Left cardiac atrium (tissue), 4 donors: ENCODE measurements at places on chromosomes 11 and 22. TPM values are rescaled to one million over a fixed set of nuclear protein-coding genes. Genes with fewer than 3 reads are reported as not detected.

DNA sequence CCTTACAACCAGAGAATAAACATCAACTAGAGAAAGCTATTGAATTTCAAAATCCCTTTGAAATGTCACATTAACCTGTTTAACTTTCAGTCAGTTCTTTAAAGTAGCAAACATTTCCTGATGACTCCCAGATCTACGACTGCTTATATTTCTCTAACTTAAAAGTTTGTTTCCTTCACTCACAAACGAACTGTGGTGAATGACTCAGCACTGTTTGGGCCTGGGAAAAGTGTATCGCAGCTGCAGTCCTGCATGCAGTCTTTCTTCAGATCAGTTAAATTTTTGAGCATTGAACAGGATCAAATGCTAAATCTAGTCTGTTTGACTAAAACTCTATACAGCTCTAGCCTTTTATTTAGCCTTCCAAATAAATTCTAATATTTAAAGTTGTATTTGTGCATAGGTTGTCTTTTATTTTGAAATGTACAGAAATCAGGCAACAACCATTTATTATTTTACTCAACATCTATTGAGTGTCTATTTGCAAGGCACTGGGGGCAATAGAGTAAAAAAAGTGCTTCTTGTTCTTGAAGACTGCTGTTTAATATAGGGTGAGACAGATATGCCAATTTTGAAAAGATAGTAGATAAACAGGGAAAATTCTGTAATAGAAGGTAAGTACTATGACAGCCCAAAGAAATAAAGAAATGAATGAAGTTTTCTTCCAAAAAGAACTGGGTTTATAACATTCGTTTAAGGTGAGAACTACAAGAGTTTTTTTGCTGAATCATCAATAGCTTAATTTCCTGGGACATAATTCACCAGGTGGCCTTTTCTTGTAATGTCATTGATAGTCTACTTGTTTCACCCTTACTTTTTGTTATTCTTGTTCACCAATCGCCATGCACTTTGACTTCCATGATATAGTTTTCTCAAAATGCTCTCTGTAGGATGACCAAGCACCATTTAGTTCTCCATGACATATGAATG, 235.4 kb downstream of the METTL15 start:
- no peak for DNase-seq

GRCh38 chr22:47094861-47095330, 332.4 kb downstream of the TBC1D22A start:
- DNase-seq = no peak

DNA sequence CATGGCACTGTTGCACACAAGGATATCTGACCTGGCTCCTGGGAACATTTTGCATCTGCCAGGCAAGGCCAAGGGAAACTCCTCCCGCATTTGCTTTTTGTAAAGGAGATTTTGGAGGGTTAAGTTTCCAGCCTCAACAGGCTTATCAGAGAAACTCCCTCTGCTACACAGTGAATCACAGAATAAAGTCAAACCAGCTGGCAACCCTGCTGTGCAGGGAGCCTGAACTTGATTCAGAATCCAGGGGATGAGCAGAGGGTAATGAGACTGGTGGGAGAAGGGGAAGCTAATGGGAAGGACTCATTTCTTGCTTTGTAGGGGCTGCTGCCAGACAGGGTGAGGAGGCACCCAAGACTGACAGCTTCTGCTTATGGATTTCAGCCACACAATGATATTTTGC, 185.3 kb upstream of the ISX start:
- no peak for DNase-seq

GRCh38 chr11:62917906-62918502, 3.2 kb downstream of the CHRM1 start:
- no peak for DNase-seq

- DNase-seq = no peak
These were observed 4.9 kb downstream of the CRYAB start for GRCh38 chr11:111906680-111907079.

GRCh38 chr22:50696251-50696798, 23.7 kb downstream of the SHANK3 start:
- no peak for DNase-seq

GRCh38 chr11:68398995-68399851, 61.3 kb upstream of the PPP6R3 start:
- peak; percentile 75 for DNase-seq

DNA sequence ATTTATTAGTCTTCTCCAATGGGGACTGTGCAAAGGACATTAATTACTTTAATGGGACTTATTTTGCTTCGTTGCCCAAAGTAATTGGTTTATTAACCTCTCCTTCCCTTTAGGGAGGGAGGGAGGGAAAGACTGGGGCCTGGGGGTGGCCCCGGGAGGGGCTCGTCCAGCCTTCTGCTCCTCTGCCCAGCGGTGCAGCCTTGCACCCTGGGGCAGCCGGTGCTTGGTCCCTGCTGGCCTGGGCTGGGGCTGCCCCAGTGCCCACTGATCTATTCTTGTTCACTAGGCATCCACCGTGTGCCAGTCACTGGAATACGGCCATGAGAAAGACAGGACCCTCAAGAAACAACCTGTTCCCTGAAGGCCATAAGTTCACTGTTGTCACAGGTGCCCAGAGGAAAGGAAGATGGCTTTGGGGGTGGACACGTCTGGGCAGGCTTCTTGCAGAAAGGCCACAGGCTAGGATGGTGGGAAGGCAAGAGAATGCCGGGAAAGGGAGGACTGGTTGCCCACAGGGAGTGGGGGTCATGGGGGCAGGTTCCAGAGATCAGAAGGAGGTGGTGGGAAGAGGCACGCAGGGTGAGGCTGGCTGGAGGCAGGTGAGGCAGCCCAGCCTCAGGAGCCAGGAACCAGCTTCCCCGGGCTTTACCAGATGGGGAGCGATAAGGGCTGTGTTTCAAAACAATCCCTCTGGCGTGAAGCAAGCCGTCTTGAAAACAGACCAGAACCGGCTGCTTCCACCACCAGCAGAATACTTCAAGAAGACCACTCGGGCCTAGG, 47.6 kb upstream of the KCNQ1OT1 start:
- DNase-seq = no peak

GRCh38 chr22:19872779-19873137, 18.1 kb upstream of the GNB1L start:
- no peak for DNase-seq

DNA sequence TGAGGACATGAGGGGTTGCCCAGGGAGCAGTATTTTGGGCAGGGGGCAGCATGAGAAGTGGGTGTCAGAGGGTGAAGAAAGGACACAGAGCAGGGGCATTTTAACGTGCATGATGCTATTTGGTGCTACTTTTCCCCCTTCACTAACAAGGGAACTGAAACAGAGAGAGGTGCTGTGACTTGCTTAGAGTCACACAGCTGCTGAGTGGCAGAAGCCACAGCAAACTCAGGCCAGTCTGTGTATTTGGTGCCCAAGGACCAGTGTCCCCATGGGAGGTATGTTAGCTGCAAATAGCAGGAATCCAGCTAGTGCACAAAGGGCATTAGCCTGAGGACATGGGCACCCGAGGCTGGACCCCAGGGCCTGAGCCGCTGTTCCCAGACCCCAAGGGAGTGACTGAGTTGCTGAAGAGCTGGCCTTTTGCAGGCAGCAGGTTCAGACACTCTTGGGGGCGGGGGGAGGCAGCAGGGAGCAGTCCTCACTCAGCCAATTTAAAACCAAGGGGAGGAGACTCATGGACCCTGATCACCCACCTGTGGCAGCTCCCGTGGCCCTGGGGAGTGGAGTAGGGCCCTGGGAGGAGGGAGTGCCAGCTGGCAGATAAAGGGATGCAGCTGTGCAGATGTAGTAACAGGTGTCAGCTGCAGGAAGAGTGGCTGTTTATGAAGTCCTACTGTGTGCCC, 14.6 kb downstream of the PARVG start:
- DNase-seq = no peak

- DNase-seq = no peak
These were observed 21.9 kb upstream of the PARVG start for GRCh38 chr22:44158816-44159215.

DNA sequence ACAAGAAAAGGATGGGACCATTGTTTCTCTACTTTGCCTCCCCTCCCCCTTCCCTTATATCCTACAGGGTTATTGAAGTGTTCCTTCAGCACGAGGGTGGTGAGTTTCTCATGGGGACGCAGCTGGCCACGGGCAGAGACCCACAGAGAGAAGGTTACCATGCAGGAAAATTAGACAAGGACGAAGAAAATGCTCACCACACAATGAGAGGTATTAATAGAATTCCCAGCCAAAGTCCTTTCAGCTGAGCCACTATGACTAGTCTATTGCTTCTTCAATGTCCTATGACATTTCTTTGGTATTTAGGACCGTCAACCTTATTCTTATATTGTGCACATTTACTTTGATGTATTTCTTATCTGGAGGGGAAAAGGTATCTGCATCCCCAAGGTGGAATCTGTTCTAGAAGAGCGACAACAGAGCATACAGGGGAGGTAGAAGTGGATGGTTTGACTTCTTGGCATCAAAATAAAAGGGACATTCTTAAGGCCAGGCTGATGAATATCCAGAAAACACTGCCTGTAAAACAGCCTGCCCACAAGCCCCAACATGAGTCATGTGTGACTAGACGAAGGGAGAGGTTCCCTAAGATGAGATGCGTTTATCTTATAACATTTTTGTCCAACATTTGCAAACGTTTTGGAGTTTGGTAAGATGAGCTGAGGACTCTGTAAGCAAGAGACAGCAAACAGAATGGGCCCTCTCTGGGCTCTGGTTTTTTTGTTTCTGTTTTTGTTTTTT, 209.8 kb upstream of the NARS2 start:
- DNase-seq = no peak

DNA sequence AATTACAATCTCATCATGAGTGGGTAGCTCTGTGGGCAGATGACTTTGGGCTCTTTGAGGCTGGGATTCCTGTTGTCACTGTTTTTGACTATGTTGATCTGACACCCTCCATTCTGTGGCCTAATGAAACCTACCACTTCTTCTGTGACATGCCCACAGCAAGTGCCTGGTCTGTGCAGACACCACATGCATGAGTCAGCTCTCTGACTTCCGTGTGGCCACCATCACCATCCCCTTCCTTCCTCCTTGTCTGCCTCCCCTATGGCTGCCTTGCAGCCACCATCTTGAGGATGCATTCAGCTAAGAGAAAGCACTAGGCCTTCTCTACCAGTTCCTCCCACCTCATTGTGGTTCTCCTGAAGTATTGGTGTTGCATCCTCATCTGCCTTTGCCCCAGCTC, 15.3 kb upstream of the OR10V1 start:
- no peak for DNase-seq

- DNase-seq = no peak
These were observed 19.7 kb downstream of the FLI1 start for GRCh38 chr11:128713595-128713994.

- DNase-seq = no peak
These were observed 149.1 kb downstream of the OPCML start for GRCh38 chr11:133383201-133383600.

- DNase-seq = peak; percentile 43
These were observed 124.5 kb downstream of the RRAS2 start for GRCh38 chr11:14234446-14234845.

Gene FXYD6
- 31.2 TPM for total RNA-seq

Gene LIF
- 7.0 TPM for total RNA-seq
